ENCODE measurements at places on chromosomes 11 and 22.
A peak's percentile ranks its signal among the peaks of the same experiment; 100 is the strongest.

DNA sequence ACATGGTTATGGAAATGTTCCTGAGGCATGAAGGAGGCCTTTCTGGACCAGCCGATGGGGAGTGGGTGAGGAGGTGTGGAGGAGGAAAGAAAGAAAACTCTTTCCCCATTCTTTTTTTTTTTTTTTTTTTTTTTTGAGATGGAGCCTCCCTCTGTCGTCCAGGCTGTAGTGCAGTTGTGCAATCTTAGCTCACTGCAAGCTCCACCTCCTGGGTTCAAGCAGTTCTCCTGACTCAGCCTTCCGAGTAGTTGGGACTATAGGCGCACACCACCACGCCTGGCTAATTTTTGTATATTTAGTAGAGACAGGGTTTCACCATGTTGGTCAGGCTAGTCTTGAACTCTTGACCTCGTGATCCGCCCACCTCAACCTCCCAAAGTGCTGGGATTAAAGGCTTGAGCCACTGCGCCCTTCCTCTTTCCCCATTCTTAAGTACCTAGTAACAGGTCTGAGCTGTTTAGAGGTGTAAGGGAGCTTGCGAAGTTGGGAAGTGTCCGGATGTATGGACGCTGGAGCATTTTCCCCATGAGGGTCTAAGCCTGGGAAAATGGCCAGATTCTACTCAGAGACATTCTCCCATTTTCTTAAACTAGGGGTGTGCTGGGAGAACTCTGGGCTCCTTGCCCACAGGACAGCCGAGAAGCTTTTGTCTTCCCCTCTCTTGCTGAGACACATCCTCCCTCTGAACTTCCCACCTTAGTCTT, 135.8 kb downstream of the TEAD1 start:
- no peak for DNase-seq

DNA sequence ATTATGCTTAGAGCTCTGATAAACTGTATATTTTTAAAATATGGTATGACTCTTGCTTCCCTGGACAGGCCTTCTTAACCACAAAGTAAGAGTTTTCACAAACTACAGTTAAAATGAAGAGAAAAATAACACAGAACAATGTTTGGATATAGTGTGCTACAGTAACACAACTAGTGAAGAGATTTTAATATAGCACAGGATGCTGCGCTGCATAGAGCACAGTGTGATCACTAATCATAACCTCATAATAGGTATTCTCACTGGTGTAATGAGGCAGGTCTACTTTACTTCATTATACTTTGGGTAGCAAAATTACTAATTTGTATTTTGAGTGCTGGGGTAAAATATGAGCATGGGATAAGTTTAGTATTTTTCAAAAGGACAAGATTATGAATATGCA, 256.5 kb downstream of the GUCY1A2 start:
- no peak for DNase-seq

GRCh38 chr11:133337951-133338418, 194.3 kb downstream of the OPCML start:
- DNase-seq: no peak

DNA sequence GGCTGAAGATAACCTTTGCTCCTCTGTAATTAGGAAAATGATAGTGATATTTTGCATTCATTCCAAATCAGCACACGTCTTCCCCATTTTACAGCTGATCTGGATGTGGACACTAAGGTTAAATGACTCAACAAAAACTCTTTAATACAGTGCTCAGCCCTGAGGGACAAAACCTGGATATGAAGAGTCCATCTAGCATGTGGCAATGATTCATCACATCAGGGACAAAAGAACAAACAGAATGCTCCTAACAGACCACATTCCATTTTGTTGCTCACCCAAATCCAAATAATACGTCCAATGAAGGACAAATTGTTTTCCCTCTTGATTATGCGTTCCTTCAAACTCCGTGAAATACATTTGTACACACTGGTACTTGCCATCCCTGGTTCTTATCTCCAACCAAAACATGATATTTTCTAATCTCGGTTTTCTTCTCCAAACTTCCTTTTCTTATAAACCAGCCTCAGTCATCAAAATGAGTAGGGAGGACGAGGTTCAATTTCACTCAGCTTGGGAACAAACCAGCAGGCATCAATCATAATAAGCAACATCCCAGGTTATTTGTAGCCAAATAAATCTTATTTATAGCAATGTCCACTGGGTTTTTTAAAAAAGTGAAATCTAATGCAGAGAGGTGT, 53.7 kb upstream of the MTMR2 start:
- no peak for DNase-seq

DNA sequence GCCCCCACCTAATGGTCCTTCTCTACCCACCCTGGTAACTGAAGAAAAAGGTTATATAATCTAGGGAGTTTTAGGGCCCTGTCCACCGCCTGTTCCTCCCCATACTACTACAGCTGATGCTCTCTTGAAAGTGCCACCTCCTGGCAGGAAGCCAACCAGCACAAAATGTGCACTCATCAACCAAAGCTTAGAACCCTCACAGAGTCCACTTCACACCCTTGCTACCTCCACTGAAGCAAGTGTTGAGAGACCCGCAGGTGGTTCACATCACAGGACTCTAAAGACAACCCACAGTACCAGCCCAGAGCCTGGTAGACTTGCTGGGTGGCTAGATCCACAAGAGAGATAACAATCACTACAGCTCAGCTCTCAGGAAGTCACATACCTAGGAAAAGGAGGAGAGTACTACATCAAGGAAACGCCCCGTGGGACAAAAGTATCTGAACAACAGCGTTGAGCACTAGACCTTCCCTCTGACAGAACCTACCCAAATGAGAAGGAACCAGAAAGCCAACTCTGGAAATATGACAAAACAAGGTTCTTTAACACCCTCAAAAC, 17.5 kb upstream of the OR10W1 start:
- DNase-seq: no peak

- no peak for DNase-seq
Measured at GRCh38 chr22:43345356-43345755, 2.2 kb upstream of the SCUBE1 start.

DNA sequence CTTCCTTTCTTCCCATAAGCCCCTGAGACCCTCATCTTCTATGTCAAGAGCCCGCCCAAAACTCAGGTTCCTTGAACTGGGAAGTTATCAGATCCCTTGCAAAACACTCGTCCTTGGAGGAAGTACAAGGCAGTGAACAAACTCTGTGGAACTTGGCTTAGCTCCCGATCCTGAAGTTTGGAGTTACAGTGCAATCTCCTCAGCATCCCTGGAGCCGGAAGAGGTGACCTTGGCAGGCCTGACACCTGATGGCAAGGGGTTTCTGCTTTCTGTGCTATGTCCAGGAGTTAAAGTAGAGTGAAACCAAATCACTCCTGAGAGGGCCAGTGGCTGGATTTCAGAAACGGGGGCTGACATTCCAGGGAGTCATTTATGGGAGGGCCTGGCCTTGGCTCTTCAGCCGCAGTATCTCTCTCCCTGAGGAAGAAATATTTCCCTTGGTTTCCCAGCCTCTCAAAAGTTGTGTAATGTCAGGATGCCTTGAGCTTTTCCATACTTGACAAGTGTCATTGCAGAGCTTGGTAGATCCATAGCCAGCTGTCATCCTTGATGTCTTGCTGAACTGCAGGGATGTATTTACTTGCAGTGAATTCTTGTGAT, 1.9 kb upstream of the GRAMD1B start:
- DNase-seq: no peak

GRCh38 chr11:122159173-122159721, 43.2 kb upstream of the BLID start:
- no peak for DNase-seq

DNA sequence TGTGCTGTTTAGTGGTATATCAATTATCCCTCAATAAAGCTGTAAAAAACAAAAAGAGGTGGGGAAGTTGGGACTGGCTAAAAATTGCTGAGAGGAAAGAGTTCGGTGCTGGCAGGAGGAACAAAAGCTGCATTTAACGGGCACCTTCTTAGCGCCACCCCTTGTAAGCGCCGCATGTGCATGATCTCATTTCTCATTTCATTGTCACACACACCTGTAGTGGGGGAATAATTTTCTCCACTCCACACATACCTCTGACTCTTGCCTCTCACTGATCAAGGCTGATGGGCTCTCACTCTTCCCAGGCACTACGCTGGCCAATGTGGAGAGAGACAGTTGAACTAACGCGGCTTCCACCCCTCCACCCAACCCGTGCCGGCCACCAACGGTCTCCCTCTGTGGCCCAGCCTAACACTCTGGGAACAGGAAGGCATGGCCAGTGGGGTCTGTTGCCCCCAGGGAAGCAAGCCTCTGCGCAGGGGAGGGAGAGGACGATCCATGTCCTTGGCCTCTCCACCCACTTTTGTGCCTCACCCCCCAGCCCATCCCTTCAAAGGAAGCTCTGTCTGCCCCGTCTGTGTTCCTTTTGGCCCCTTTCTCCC, 186.7 kb upstream of the SYT13 start:
- no peak for DNase-seq

DNA sequence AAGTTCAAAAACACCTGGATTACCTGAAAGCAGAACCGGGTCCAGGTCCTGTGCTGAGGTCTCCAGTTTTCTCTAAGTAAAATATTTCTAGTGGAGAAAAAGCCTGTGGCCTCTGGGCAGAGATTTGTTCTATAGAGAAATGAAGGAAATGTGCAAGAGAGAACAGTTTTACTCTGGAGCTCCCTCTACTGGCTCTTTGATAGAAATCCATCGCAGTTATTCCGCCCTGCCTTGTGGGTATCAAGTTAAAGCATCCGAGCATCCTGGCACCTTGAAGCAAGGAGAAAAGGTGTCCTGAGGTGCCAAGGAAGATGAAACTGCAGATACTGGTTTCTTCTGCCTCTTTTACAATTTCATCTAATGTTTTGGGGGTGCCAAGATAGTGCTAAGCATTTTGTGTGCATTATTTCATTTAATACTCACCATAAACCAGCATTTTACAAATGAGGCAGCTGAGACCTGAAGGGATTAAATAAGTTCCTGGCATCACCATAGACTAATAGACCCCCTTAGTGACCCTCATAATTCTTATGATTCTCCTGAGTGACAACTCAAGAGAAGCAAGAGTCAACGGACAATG, 113.1 kb upstream of the HSD17B12 start:
- no peak for DNase-seq

GRCh38 chr22:49512487-49513165, 315.0 kb downstream of the BRD1 start:
- no peak for DNase-seq

- DNase-seq: no peak
Measured at GRCh38 chr11:57294225-57295131, 30.3 kb downstream of the TNKS1BP1 start.

DNA sequence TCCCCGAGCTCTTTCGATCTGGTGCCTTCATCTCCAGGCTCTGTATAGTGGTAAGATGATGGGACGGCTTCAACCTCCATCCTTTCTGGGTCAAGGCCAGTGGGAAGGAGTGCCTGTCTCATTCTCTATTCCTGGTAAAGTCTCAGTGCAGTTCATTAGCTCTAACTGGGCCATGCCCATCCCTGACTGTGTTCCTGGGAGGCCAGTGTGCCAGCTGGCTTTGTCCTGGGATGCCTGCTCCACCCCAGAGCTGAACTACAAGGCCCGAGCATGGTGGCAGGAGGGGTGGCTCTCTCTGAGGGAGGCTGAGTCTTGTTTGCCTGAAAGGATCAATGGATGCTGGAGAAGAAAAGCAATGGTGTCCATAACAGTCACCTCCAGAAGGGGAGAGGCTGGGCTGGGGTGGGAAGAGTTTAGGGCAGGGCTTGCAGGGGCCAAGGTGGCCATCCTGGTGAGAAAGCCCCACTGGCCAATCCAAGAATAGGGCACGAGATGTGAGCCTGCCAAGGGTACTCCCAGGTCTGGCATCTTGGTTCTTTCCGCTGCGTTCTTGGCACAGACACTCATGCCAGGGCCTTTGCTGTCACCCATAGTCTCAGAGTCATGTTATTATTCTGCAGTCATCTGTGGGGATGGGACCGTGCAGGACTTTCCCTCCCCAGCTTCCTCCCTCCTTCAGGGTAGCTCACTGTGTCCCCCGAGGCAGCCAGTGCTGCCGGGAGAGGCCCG, 60.1 kb downstream of the PARVB start:
- no peak for DNase-seq

GRCh38 chr22:35315855-35316745, 16.4 kb downstream of the TOM1 start:
- DNase-seq: no peak

GRCh38 chr11:36048496-36049247, 104.8 kb downstream of the LDLRAD3 start:
- DNase-seq: no peak

DNA sequence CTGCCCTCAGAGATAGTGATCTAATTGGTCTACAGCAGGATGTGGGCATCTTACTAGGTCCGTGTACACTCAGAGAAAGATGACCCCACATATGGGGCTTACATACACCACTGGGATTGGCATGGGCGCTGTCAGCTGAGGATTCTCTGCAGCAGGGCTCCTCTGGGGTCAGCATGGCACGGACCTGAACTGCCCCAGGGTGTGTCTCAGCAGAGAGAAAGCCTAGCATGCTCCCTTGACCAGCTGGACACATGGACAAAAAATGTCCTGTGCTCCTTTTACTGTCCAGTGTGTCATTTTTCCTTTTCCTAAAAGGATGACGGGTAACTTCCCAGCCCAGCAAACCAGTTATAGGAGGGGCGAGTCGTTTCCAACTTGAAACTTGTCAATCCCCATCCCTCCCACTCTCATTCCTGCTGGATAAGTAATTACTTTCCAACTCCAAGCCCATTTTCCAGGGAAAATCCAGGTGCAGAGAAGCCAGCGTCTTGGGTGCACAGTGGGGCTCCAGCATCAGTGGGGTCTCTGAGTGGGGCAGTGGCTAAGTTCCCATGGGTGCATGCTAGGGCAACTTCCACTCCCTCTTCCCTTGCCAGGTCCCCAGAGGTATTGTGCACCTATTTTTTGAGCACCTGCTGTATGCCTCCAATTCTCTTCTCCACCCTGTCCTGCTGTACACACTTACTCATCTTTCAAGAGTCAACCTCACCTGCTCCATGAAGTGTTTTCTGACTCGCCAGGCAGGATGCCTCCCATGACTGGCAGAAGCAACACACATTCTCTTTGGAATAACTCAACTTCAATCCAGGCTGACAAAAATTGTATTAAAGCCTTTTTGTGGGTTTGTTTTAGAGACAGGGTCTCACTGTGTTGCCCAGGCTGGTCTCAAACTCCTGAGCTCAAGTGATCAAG, 5.0 kb downstream of the VSTM5 start:
- DNase-seq: no peak

GRCh38 chr11:44592125-44592940, 26.9 kb downstream of the CD82 start:
- DNase-seq: peak; percentile 98

DNA sequence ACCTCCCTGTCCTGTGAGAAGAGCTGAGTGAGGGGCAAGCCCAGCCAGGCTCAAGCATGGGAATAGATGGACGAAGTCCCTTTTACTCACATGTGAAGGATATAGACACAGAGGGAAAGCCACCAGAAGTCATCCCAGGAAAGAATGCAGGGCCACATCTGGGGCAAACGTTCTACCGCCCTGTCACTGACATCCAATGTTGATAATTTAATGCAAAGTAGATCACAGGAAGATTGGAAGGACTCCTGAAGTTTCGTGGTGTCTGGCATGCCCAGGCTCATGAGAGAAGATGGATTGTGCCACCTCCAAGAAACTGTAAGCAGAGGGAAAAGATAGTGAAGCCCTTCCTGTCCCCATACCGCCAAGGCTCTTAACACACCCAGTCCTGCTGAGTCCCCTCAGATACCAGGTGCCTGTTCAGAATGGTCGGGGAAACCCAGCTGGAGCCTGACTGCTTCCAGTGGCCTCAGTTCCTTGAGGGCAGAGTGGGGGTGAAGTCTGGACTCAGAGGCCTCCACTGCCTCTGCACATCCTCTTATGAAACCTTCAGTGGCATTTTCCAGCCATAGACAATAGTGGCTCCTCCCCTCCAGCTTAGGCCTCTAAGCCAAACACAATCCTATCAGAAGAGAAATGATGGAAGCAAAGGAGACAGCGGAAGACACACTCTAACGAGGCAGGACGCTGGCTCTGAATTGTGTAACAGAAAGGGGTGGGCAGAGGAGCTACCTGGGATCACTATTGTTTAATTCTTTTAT, 7.5 kb upstream of the STK33 start:
- DNase-seq: no peak

All from inflammatory macrophage treated with lipopolysaccharide for 1 hour (primary cell).